ENCODE measurements at places on chromosomes 11 and 22. TPM values are rescaled to one million over a fixed set of nuclear protein-coding genes. Genes with fewer than 3 reads are reported as not detected.

CDON gene
- 1.6 TPM for total RNA-seq

DNA sequence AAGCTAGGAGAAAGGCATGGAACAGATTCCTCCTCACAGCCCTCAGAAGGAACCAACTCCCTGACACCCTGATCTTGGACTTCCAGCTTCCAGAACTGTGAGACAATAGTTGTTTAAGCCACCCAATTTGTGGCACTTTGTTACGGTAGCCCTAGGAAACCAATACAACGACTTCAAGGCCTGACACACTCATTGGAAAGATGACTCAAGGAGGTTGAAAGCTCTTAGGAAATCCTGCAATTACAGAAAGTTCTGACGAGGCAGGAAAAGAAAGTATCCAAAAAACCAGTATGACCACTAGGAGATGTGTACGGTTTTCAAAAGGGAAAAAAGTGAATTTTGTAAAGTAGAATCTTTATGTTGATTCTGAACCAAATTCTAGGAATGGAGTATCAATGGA is 161.4 kb downstream of the SWAP70 start:
- DNase-seq = no peak

- no peak for DNase-seq
Observed at GRCh38 chr11:120662071-120662676, 150.6 kb downstream of the GRIK4 start.

DNA sequence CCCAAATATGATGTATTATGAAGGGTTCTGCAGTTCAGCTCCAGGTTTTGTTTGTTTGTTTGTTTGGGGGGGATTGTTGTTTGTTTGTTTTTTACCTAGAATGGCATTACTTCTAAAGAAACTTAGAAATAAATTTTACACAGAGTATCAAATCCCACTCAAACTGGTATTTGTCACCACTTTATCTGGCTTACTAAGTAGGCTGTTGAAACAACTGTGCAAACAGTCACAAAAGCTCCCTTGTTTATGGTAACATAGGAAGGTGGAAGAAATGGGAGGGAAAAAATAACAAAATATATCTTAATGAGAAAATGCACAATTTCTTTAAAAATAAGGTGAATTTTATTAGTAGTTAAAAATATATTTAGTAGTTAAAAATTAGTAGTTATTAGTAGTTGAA is 108.3 kb upstream of the ANO5 start:
- no peak for DNase-seq

GRCh38 chr11:96986516-96986915 is 596.7 kb downstream of the JRKL start:
- no peak for DNase-seq

Measured in psoas muscle (tissue), 8 donors.